ENCODE measurements at places on chromosomes 11 and 22.

GRCh38 chr11:133697161-133697560, 148.2 kb downstream of the SPATA19 start:
- no peak for DNase-seq

- DNase-seq, result no peak
Measured at GRCh38 chr11:25859776-25860175, 472.2 kb upstream of the ANO3 start.

- no peak for DNase-seq
Measured at GRCh38 chr22:35835998-35836691, 118.5 kb downstream of the APOL5 start.

GRCh38 chr11:69892986-69893555, 73.9 kb upstream of the FGF3 start:
- DNase-seq, result no peak

GRCh38 chr11:99069856-99070444, 49.2 kb downstream of the CNTN5 start:
- no peak for DNase-seq

DNA sequence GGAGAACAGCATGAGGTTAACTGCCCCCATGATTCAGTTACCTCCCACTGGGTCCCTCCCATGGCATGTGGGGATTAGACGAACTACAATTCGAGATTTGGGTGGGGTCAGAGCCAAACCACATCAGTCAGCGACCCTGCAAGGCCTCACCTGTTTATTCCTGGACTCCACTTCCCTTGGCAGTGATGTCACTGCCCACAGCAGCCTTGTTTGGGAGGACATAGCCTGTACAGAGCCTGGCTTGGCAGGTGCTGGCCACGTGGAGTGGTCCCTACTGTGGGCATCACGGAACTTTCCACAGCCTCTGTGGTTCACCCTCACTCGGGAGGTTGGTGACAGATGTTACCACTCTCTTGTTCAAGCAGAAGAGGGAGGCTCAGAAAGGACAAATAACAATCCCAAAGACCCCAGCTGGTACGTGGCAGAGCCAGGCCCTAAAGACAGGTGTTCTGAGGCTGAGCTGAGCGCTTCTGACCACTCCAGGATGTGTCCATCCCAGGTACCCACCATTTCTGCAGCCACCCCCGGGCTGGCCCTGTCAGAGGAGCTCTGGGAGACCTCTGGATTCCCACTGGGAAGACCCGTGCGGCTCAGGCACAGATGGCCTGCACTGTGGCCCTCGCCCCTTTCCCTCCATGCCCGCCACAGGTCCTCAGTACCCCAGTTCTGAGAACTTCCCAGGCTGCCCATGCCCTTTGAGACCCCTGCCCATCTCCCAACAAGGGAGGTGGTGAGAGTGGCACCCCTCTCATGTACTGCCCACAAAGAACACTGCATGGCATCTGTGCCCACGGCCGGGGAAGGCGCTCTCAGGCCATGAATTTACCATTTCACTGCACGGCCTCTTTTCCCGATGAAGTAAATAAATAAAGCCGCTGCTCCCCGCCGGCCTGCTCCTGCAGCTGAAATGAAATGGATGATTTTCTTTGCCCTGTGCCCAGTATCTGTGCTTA, 605.8 kb downstream of the TBC1D22A start:
- DNase-seq, result no peak

GRCh38 chr11:110513259-110513801, 83.6 kb downstream of the FDX1 start:
- no peak for DNase-seq

Measured in stimulated activated CD8-positive, alpha-beta memory T cell treated with anti-CD3 and anti-CD28 coated beads, Interleukin-2, amount 100 ng/mL, for 48 hours (primary cell).